ENCODE measurements at places on chromosomes 3 and 15. TPM values are rescaled to one million over a fixed set of nuclear protein-coding genes. Genes with fewer than 3 reads are reported as not detected.
A peak's percentile ranks its signal among the peaks of the same experiment; 100 is the strongest.

DNA sequence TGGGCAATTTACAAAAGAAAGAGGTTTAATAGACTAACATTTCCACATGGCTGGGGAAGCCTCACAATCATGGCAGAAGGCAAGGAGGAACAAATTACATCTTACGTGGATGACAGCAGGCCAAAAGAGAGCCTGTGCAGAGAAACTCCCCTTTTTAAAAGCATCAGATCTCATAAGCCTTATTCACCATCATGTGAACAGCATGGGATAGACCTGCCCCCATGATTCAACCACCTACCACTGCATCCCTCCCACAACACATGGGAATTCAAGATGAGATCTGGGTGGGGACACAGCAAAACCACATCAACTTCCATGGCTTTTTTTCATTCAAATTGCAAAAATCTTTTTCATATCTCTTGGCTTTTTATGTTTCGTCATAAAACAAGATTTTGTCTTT is 67.6 kb upstream of the GADL1 start:
- DNase-seq: no peak

DNA sequence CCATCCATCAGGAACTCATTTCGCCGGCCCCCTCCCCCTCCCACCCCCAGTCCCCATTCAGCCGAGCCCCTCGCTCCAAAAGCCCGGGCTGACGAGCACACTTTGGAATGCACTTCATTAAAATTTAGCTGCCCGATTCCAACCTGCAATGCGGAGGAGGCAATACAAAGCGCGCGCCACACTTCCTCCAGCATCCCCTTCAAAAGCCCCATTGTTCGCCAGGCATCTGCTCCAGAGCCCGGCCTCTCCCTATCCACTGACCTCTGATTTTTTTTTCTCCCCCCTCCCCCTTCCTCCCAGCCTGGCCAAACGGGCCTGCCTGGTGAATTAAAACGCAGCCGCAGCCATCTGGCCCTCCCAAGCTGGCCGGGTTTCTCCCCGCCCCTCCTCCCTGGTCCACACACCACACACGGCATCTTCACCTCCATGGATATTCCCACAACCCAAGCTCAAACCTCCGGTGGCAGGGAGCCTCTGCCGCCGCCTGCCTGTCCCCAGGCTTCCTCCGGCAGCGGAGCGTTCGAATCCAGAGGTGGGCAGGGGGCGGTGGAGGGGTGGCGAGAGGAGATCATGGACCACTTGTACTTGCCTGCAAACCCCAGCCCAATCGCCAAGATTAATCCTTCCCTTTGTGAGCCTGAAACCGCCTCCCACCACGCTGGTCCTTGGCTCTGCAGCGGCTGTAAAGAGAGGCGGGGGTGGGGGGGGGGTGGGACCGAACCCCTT is 441.3 kb downstream of the MAGI1 start:
- DNase-seq: no peak

- DNase-seq: no peak
Measured at GRCh38 chr15:95584088-95584487, 746.4 kb upstream of the NR2F2 start.

GRCh38 chr3:167380004-167380689 is at the start of gene ZBBX:
TSS of gene ZBBX (minus strand) at chr3:167380297. CDS start at chr3:167372901, 7,396 bp downstream.
- peak; percentile 76 for DNase-seq

GRCh38 chr3:187406927-187407326 is 38.7 kb downstream of the RTP4 start:
- DNase-seq: no peak

GRCh38 chr3:20078194-20078714 is 38.0 kb downstream of the KAT2B start:
- no peak for DNase-seq

DNA sequence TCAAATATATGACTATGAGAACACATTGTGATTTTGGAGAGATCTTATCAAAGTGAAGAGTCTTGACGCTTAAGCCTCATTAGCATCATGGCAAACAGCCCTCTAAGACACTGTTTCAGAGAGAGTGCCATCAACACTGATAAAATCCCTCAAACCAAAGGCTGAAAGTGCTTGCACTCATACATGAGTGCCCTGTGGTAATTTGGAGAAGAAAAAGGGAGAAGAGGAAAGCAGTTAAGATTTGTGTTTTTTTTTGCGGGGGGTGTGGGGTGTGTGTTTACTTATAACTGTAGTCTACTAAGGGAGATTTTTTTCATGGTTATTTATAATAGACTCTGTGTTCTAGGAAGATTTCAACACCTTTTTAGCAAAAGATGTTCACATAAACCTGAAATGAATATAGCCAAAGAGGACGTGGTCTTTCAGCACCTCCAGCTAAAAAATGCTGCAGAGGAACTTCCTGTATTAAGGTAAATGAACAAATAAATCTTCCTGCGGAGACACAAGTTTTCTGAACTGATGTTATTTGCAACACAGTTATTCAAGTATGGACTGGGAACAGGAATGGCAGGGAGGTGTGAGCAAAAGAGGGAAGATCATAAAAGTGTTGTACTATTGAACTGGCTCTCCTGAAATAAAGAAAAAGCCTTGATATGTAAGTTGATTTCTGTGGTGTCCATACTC is 81.9 kb upstream of the TGFBR2 start:
- DNase-seq: no peak

- no peak for DNase-seq
Measured at GRCh38 chr15:29131840-29132420, 137.7 kb downstream of the NSMCE3 start.

GRCh38 chr3:122515870-122516269 is 1.1 kb upstream of the KPNA1 start:
- DNase-seq: no peak

DNA sequence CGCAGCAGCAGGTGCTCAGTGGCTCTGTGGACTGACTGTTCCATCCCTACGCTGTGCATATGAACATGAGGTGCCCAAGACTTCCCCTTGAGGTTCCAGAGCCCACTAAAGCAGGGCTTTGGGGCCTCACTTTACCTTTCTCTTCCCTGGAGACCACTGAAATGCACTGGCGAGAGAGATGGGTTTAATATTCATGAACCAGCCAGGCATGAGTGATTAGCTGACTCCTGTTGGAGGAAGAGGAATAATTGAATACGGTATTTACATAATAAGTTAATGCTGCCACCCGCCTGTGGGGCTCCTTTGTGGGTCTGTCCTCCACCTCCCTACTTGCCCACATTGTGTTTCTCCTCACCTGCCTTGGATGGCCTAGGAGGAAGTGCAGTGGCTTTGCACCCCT is 263.4 kb downstream of the TLE3 start:
- no peak for DNase-seq

GRCh38 chr15:79948095-79948695 is 22.8 kb downstream of the BCL2A1 start:
- no peak for DNase-seq

GRCh38 chr3:5093731-5094130 is 28.4 kb upstream of the ARL8B start:
- no peak for DNase-seq

- no peak for DNase-seq
Measured at GRCh38 chr15:33029109-33029652, 165.3 kb downstream of the FMN1 start.

DNA sequence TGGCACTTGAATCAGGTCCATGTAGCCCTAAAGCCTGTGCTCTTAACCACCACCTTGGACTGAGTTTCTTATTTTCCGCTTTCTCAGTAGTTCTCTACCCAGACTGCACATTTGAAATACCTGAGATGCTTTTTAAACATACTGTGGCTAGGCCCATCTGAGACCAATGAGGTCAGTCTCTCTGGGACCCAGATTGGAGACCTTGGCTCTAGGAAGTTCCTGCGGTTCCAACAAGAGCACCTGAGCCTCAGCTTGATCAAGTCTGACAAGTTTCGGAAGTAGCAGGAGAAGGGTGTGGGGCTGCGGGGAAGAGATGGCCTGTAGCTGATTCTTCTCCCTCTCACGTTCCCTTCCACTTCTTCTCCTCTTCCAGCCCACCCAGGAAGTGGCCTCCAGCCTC is 11.5 kb upstream of the TSEN2 start:
- no peak for DNase-seq

DNA sequence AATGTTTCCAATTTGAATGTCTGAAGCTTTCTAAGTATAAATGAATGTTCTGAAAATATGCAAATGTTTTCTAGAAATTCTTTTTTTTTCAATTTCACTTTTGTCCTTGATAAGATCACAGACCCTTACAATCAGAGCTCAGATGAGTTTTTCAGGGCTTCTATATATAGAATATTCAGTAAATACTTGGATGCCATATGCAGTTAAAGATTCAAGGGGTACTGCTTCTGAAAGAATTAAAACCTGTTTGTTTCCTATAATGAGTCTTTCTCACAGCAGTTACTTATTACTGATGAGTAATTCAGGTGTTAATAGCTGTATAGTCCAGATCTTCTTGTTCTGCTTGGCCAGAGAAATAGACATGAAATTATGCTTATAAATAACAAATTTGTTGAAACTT is 812.6 kb downstream of the ZPLD1 start:
- DNase-seq: no peak

DNA sequence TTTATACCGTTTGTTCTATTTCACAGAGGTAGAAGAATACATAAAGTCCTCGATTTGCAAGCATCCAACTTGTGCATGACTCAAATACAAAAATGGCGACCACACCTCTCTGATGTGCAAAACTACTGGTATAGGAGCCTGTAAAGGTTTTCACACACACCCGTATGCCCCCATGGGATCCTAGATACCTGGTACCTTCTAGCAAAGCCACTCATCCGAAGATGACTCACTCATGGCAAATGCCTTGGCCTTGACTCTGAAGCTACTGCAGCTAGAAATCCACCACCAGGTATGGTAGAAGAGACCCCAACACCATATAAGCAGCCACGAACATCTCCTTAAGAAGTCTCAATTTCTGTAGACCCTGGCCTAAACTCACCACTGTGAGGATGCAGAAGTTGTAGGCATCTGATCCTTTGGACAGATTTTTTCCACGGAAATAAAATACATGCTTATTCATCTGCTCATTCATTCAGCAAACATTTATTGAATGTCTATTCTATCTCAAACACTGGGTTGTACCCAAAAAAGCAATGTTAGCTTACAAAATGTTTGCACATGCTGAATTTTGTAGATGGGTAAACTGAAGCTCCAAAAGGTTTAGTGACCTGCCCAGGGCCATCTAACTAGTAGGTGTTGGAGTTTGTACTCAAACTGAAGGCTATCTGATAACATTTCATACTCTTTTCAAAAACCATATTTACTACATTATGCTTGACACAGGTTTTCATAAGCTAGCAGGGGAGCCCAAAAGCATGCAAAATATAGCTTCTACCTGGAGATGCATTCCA is 158.8 kb downstream of the RORA start:
- DNase-seq: no peak

PRR20G gene
- total RNA-seq: not detected

ECE2 gene
- not detected for total RNA-seq

CD96 gene
- 0.33 TPM for total RNA-seq

ATP13A5 gene
- total RNA-seq: not detected

MED12L gene
- 0.82 TPM for total RNA-seq

ZNF80 gene
- not detected for total RNA-seq

SLC4A7 gene
- 12.2 TPM for total RNA-seq

CD200R1L gene
- not detected for total RNA-seq

FAM107A gene
- 115 TPM for total RNA-seq
